Left colon (tissue), 2 donors: ENCODE measurements at places on chromosomes 11 and 22. TPM values are rescaled to one million over a fixed set of nuclear protein-coding genes. Genes with fewer than 3 reads are reported as not detected.

DNA sequence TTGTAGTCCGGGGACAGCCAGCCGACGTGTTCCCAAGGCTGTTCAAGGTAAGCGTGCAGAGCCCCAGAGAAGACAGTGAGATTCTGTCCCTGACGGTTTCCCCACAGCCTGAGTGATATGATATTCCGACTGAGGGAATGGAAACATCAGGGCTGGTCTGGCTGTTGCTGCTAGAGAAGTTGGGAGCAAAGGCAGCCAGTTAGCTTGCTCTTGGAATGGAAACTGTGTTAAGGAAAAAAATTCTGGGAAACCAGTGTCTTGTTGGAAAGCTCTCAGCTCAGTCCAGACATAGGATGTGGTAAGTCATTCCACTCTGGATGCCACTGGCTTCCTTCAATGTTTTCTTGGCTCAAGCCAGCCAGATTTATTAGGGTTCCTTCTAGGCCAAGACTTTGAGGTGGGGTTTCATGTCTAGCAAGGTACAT, 8.8 kb downstream of the CRY2 start:
- no peak for DNase-seq

GRCh38 chr11:32154275-32154674, 63.4 kb downstream of the RCN1 start:
- no peak for DNase-seq

DNA sequence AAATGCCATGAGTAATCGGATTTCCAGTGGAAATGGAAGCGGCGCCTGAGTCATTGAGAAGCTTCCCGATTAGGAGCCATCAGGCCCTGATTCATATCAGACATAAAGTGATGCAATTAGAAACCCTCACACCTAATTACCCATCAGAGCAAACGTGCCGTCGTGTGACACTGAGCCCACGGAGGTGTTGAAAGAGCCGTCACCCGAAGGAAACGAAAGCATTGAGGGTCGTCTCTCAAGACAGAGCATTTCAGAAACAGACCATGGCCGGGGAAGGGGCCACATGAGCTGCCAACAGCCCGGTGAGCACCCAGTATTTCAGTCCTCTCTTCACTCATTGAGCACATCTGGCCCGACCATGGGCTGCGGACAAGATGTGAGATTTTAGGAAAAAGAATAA, 829.3 kb downstream of the TBC1D22A start:
- DNase-seq: no peak

SULT4A1 gene
- 0.28 TPM for total RNA-seq
